ENCODE measurements at places on chromosomes 6 and 20.

GRCh38 chr20:921068-921467 lies 4.9 kb upstream of the ANGPT4 start:
- no peak for DNase-seq

DNA sequence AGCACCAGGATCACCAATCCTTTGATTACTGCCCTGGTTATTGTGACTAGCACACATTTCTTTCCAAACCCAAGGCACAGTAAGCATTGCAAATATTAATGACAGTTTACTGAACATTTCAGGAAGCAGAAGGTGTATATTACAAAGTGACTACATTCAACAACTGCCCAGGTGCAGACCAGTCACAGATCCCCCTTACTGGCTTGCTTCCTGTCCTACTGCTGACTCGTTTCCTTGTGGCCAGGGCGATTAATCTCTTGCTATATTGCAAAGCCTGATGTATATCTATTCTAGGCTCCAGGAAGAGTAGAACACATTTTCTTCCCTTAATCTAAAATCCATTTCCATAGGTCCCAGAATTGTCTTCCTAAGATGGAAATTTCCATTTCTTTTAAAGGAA lies 77.2 kb upstream of the EPHA7 start:
- DNase-seq: no peak

DNA sequence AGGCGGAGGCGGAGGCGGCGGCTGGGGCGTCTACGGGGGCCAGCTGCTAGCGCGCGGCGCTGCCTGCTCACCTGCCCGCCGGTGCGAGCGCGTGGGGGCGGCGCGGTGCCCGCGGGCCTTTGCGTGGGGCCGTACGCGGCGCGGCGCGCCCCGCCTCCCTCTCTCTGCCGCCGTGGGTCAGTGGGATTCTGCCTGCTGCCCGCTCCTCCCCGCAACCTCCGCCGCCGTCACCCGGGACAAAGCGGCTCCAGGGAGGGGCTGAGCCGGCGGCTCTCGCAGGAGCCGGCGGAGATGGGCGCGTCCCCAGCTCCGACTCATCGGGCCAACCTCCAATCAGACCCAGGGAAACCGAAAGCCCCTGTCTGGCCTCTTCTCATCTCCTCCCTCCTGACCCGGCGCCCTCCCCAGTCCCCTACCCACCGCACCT lies at the start of gene RCAN2:
RCAN2 (minus strand) TSS at position 249 of the 427 bp plus-strand sequence.
- DNase-seq: no peak

DNA sequence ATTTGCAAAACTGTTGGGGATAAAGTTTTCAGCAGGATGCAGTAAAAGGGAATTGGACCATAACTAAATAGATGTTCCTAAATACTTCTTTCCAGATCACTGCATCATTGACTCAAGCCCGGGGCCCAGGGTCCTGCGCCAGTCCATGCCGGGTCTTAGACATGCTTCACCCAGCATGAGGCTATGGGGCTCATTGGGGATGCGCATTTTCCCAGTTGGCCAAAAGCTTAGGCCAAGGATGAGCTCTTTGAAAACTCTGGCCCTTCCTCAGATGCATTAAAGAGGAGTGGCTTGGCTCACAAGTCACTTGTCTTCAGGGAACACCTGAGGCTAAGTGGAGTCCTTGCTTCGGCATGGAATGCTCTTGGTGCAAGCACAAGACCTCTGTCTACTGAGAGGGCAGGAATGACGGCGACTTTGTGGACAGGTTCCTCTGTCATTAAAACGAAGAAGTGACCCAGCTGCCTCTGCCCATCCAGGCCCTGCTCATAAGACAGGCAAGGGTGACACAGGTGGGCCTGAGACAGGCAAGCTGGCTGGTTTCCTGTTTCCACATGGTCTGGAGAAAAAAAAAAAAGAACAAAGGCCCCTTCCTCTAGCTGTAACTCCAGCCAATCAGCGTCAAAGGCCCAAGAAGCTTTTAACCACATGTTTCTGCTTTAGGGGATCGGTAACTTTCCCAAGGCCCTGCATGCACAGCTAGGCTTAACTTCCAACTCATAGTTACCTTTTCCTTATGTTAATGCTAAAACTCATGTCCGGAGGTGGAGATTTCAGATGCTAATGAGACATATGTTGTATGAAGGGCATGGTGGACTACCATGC lies 81.4 kb upstream of the CDH4 start:
- no peak for DNase-seq

GRCh38 chr6:36739947-36740817 lies 42.6 kb downstream of the RAB44 start:
- no peak for DNase-seq

GRCh38 chr6:45658400-45658799 lies 280.7 kb upstream of the SUPT3H start:
- DNase-seq: no peak

DNA sequence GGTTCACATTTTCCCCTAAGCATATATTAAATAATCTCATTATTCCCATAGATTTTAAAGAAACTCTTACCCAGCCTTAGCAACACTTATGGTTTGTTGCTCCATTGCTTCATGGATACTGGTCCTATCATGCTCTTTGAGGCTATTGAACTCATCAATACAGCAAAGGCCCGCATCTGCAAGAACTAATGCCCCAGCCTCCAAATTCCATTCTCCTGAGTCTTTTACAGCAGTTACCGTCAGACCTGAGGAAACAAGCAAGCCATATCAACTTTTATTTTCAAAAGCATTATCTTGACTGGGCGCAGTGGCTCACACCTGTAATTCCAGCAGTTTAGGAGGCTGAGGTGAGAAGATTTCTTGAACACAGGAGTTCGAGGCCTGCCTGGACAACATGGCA lies 37.7 kb upstream of the ASF1A start:
- DNase-seq: no peak

DNA sequence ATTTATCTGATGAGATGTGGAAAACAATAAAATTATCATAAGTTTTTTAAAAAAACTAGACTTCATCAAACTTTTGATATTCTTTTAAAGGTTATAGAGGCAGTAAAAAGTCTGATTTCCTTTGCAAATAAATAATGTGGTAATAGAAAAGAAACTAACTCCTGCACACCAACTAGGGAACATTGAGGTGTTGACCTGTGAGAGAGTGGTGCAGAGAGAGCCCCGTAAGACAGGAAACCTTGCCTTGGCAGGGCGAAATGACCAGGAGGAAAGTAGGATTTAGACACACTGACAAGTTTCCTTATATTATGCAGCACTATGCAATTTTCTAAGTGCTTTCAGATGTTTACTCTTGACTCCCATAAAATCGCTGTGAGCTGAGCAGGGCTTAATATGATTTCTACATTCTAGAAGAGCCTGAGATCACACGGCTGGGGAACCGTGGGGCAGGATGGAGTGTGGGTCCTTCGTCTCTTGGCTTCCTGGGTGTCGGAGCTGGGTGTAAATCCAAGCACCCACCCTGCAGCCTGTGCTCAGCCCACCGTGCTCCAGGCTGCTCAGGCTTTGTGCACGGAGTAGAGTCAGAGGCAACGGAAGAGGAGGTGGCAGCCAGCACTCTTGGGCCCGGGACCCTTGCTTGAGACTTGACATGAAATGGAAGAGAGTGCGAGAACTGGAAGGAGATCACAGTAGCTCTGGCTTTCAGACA lies 61.3 kb upstream of the FOXQ1 start:
- DNase-seq: no peak

GRCh38 chr20:2920473-2920872 lies 47.2 kb downstream of the PTPRA start:
- DNase-seq: no peak

DNA sequence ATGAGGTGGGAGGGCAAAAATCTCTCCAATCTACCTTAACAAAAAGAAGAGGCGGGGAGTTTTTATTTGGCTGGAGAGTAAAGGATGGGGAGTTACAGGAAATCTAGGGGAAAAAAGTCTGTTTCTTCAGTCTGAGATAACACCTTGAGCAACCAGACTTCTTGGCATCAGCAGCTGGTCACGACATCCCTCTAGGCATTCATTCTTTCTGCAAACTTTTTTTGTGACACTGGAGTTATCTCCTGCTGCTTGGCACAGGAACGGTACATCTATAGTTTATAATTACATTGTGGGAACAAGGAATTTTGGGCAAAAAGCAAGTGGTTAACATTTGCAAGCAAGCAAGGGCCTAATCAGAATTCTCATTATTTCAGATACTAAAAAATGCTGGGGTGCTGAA lies 50.6 kb upstream of the IFNGR1 start:
- no peak for DNase-seq

DNA sequence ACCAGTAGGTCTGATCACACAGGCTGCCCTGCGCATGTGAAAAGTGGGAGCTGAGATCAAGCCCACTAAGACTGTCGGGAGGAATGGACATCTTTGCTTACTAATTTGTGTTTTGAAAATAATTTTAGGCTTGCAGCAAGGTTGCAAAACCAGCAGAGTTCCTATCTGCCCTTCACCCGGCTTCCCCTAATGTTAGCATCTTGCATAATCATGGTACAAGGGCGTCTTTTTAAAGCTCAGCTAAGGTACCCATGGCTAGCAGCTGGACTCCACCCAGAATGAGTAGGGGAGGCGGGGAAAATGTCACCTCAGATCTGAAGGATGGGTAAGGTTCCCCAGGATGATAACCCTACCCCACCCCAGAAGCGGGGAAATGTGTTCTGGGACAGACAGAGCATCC lies 25.3 kb upstream of the BMP7 start:
- no peak for DNase-seq

- no peak for DNase-seq
Measured at GRCh38 chr6:83536034-83536646, 23.8 kb downstream of the PRSS35 start.

DNA sequence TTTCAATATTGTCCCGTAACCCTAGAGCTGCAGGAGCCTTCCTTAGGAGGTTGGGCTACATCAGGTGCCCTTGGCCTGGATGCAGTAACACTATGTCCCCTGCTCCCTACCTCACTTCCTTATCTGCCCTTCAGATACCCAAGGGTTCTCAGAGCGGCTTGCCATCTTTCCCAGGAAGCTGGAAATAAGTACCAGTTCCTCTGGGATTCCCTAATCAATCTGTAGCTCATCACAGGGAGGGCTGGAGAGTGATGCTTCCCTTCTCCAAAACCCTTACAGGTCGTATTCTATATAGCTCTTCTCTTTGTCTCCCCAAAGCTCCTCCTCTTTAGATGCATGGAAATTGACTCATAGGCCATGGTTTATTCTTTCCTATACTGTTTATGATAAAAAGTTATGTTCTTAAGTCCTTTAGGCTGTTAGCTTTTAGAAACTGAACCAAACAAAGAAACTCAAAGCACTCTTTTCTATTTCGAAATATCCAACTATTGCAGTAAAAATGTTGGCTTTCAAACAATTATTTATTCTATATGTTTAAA lies 4.2 kb downstream of the MYCT1 start:
- no peak for DNase-seq

DNA sequence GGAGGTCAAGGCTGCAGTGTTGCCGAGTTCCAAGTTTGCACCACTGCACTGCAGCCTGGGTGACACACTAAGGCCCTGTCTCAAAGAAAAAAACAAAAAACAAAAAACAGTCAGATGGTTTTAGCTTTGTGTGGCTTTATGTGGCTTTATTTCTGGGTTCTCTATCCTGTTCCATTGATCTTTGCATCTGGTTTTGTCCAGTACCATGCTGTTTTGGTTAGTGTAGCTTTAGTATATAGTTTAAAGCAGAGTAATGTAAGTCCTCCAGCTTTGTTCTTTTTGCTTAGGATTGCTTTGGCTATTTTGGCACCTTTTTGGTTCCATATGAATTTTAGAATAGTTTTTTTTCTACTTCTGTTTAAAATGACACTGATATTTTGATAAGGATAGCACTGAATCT lies 225.5 kb downstream of the HDGFL1 start:
- DNase-seq: no peak

GRCh38 chr6:81252231-81252630 lies 500.2 kb downstream of the TENT5A start:
- no peak for DNase-seq

- DNase-seq: peak; percentile 22
Measured at GRCh38 chr6:150418827-150419594, 50.2 kb downstream of the IYD start.

DNA sequence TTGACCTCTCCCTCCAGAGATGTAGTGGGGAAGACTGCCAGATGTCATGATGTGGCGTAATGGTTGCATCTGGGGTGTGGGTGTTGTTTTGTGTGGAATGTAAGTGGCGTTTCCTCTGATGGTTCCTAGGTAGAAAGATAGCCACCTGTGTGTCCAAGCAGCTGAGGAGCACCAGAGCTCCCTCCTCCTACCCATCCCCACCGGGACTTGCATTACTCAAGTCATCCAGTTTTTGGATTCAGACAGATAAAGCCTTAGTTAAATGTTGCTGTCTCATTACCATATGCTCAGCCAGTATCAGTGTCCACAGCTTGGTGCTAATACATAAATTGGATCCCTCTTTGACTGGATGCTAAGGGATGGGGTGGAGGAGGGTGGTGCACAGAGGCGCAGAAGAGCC lies 282.3 kb downstream of the TBC1D7 start:
- DNase-seq: no peak
